ENCODE measurements at places on chromosomes 6 and 20.
A peak's percentile ranks its signal among the peaks of the same experiment; 100 is the strongest.

GRCh38 chr20:49685161-49685601 is 28.5 kb downstream of the B4GALT5 start:
- no peak for DNase-seq

DNA sequence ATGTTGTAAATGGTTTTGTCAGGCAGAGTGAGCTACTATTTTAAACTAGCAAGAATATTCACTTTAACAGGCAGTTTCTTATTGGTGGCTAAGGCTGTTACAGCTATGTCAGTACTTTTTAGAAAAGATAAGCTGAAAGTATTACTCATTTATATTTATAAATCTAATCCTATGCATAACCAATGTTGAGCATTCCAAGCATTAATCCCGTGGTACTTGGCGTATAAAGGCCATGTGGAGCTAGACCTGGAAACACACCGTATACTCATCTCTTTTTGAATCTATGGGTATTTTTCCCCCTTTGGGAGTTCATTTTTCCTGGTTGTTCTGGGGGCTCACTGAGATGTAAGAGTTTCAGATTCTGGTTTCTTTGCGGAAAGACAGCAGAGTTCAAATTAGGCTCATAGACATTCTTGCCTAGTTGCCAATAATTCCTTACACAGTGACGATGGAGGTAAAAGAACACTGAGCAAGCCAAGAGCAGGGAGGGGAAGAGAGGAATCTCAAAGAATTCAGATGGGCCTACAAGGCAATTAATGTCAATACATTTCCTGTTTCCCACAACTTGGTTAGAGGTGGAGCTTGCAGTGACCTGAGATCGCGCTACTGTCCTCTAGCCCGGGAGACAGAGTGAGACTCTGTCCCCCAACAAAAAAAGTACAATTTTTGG is 211.5 kb downstream of the SOX4 start:
- DNase-seq = no peak

- no peak for DNase-seq
Observed at GRCh38 chr6:139355172-139355571, 19.3 kb downstream of the CITED2 start.

DNA sequence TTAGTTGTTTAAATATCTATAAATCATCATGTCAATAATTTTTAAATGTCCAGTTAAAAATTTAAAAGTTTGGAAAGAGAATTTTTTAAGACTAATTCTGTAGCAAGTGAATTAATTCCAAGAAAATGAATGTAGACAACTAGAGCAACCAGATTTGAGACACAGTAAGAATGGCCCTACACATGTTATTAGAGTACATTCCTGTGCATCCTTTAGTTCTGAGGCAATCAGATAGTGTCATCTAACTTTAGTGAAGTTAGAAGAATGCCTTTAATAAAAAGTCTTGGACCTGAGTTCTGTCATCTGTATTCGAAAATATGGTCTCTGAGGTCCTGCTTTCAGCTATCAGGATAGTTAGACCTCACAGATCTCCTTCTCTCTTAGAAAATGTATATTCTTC is 63.7 kb downstream of the HIVEP2 start:
- DNase-seq = no peak

GRCh38 chr20:4813863-4814695 is 92.4 kb downstream of the PRND start:
- DNase-seq = no peak

GRCh38 chr20:33282991-33283555 is at the start of gene BPIFB1:
Gene BPIFB1 (plus strand): TSS chr20:33283214. CDS start chr20:33286074, 2,860 bp downstream.
- no peak for DNase-seq

DNA sequence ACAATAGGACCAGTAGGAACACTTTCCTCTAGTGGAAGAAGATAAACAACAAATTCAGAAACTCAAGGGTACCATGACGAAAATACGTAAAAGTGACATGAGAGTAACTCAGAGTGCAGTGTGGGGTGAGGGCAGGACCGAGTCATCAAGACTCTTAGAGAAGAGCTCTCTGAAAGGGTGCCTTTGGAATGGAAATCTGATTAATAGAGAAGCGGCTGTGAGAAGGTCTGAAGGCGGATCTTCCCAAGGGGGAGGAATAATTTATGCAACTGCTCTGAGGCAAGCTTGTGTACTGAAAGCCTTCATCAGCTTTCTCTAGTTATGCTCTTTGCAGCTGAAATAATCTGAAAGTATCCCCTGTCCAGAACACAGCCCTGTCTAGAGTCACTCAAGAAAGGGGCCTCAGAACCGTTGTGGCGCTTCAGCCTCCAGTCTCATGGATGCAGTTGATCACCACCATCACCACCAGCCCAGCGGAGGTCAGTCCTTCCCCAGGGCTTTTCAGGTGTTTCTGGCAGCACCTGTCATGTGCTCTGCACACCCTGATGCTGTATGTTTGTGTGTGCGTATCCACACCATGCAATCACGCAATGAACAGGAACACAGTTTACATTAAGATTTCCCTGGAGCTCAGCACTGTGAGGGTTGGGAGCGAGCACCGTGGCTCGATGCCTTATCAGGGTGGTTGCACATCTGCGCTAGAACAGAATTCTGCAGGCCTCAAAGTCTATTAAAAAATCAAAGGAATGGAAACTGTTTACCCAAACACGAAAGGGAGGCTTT is 396.5 kb downstream of the SMOC2 start:
- DNase-seq = no peak

GRCh38 chr6:45504947-45505346 is 127.2 kb upstream of the SUPT3H start:
- DNase-seq = no peak

DNA sequence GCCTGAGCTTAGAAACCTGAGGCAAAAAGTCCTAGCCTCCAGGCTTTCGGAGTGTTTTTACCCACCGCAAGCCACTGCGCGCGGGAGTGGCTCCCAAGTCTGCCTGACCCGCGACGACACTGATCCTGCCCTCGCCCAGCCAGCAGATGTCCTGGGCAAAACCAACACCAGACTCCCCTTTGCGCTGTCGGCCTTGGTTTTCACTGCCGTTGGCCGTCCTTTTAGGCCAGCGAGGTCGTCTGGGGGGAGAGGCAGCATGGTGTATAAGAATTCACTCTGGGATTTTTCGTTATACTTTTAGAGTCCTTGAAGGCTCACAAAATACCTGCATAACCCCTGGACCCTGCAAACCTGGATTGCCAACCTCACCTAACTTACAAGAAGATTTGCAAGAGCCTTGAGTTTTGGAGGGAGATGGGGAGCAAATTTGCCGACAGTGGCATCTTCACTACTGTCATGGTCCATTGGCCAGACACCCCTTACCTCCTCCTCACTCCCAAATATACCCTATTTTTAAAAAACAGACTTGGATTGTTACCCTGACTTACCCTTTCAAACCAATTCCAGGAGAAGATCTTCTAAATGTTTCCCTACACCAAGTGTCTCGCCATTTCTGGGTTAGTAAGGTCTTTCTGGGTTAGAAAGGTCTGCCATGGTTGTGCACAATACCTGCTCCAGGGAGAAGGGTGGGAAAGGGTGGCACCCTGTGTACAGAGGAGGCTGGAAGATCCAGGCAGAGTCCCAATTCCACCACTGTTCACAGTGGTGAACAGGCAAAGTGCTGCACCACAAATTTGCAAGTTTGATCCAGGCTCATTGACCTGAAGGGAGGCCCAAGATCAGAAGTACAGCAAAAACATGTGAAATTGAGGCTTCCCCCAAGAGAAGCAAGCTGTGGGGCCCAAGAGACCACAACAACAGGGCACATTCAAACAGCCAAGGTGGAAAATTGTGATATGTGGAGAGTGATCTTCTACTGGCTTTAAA is 4.4 kb downstream of the FOXA2 start:
- DNase-seq = no peak

- DNase-seq = no peak
Observed at GRCh38 chr20:36856691-36857635, 19.0 kb upstream of the TLDC2 start.

DNA sequence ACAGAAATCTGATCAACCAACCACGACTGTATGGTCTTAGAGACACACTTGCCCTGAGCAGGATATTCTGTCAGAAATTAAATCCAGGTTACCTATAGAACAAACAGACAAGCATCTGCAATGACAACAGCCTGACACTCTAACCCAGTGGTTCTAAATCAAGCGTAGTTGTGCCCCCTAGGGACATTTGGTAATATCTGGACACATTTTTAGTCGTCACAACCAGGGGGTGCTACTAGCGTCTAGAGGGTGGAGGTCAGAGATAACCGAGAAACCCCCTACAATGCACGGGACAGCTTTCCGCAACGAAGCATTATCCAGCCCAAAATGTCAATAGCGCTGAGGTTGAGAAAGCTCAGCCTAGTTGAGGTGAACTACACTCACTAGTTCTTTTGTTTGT is 32.3 kb downstream of the ID4 start:
- no peak for DNase-seq

DNA sequence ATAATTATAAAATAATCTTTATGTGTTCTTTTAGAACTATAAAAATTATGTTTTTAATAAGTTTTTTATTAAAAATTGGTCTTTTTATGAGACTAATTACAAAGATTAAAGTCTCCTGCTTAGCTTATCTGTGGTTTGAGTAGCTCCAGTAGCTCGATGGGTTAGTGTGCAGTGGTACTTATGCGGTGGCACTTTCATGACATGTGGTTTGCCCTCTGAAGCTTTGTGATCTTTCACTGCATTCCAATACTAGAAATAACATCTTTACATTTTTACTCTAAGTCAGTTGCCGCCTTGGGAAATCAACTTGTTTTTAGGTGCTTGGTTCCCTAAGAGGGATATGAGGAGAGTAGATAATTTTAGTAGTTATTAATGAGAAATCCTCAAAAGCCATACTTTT is 699.5 kb upstream of the FLRT3 start:
- no peak for DNase-seq

DNA sequence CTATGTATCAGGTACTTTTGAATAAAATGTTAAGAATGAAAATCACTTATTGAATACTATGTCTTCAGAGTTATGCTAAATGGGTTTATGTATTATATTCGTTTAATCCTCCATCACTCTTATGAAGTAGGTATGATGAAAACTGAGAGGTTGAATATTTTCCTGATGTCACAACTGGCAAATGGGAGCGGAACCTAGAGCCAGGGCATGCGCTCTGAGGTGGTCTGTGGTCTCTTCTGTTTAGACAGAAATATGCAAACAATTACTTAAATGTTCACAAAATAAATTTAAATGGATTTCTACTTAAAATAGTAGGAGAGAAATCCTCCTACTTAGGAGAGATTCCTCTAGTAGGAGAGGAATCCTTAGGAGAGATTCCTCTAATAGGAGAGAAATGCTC is 21.3 kb upstream of the UTRN start:
- no peak for DNase-seq

DNA sequence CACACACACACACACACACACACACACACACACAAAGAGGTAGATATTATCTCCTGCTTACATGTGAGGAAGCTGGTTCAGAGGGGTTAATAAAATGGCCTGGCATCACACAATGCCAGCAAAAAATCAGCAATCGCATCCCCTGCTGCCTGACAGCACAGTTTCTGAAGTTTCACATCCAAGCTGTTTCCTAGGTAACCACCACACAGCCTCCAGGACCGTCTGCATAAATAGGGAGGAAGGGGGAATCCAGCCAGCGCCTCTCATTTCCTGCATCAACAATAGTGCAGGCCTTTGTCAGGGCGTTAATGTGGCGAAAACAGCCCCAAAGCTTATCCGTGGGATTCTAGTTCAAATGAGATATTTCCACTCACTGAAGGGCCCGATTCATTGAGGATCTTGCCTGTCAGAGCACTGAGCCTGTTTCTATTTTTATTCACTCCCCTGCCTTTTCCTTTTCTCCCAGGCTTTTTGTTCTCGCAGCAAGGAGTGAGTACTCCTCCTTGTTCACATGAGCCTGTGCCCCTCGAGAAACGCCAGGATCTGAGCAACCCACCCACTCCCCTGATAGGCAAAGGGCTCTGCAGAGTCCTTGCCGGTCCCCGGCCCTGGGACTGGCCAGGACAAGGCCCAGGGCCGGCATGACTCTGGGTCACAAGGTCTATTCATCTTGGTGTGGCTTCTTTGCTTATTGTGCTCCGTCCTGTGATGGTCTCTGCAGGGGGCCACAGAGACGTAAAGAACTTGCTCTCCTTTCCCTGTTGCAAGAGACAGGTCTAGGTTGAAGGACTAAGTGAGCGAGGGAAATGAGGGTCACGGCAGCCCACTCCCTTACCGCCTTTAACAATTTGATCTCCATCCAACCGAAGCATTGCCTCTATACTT is 32.7 kb downstream of the TUBB2B start:
- DNase-seq = no peak

- DNase-seq = peak; percentile 18
Observed at GRCh38 chr20:3238616-3239025, 369 bp downstream of the SLC4A11 start.

GRCh38 chr6:124551711-124552233 is 410.5 kb upstream of the RNF217 start:
- DNase-seq = no peak

DNA sequence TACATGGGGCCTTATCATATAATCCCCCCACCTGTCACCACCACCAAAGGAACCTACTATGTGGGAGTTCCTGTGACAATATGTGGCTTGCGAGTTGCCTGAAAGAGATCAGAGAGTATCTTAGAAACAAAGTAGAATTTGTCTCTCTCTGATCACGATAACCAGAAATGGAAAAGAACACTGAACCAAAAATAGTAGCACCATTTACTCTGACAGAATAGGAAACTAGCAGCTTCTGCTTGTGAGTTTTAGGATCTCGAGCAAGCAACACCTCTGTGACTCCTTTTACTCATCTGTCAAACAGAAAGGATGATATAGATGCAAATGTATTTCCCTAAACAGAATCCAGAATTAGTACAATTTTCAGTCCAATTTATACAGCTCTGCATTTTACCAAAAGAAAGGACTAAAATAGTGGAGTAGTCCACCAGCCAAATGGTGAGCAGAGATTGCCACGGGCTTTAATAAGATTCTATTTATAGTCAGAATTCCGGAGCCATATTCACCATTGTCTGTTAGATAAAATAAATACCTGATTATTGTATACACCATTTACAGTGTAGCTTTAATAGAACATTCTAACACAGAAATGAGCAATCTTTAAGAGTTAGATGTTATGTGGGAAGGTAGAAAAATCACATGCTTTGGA is 19.9 kb upstream of the STMND1 start:
- no peak for DNase-seq

GRCh38 chr6:150070236-150070818 is 1.4 kb upstream of the ULBP3 start:
- DNase-seq = no peak

- no peak for DNase-seq
Observed at GRCh38 chr6:168410035-168410434, 30.9 kb upstream of the SMOC2 start.

DNA sequence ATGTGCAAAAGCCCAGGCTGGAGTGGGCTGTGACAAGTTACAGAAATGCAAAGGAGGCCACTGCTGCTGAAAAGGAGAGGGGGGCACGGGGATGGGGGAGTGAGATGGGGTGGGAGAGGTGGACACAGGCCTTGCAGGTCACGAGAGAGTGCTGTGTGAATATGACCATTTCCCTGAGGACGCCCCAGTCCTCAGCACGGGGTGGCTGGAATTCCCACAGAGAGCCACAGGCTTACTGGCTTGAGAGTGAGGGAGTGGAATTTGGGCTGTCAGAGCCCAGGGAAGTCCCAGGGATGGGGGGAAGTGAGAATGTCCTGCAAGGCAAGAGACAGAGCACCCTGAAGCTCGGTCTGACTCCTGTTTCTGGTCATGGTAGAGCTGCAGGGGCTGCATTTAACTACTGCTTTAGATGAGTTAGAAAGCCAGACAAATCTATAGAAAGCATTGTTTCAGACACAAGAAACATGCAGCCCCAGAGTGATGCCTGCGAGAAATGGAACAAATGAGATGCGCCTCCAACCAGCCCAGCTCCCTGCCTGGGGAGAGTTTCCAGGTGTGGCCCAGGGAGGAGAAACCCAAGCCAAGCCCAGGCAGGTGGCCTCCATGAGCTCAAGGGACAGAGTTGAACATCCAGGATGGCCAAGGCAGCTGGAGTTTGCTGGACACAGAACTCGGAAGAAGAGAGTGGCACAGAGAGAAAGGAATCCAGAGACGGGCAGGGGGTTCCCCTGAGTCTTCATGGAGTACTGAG is 30.5 kb downstream of the NPEPL1 start:
- DNase-seq = no peak
